Fibroblast of lung (primary cell): ENCODE measurements at places on chromosomes 2 and 18.
A peak's percentile ranks its signal among the peaks of the same experiment; 100 is the strongest.

DNA sequence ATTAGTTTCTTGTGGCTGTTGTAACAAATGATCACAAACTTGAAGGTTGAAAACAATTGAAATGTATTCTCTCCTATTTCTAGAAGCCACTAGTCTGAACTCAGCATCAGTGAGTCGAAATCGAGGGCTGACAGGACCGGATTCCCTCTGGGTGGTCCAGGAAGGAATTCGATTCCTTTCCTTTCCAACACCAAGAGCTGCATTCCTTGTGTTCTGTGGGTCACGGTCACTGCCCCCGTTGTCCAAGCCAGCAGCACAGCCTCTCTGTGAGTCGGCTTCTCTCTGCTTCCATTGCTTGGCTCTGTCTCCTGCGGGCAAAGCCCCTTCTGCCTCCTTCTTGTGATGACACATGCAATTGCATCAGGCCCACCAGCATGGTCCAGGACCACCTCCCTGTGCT, 67.3 kb downstream of the SMIM21 start:
- peak; percentile 23 for DNase-seq

DNA sequence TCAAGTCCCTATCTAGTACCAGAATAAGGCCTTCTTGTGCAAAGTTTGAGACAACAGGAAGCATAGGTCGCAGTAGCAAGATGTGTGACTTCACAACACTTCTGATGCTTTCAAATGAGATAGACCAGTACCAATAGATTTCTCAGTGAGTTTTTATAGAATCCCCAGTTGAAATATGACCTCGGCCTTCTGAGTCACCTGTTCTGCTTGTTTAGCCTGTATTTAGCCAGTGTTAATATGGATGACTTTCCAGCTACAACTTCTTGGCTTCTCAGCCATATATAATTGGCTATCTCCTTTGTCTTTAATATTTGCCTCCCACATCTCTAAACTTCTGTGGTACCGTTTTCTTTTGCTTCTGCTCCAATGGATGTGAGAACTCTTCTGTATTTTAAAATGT, 113.8 kb downstream of the KYNU start:
- DNase-seq: peak; percentile 11

- no peak for DNase-seq
These were observed 2.3 kb downstream of the IMPA2 start for GRCh38 chr18:11983592-11983991.

DNA sequence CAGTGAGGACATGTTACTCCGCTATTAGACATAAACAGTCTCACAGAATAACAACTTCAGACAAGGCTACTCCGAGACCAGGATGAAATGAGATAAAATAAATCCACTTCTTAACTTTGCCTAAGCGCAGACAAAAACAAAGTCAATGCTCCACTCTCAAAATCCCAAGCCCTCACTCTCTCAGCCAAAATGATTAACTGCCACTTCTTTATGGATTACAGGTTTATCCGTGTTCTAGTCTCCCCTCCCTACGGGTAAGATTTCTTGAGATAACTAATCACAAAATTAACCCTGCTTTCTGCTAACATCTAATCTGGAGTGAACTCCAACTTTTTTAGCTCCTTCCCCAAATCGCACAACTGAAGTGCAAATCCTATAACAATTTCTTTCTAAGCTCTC, 1.1 kb upstream of the CRYGC start:
- no peak for DNase-seq

- DNase-seq: no peak
These were observed 319 bp downstream of the ZSCAN30 start for GRCh38 chr18:35289727-35290093.

GRCh38 chr2:48209214-48209885, 303.1 kb upstream of the FBXO11 start:
- peak; percentile 22 for DNase-seq

DNA sequence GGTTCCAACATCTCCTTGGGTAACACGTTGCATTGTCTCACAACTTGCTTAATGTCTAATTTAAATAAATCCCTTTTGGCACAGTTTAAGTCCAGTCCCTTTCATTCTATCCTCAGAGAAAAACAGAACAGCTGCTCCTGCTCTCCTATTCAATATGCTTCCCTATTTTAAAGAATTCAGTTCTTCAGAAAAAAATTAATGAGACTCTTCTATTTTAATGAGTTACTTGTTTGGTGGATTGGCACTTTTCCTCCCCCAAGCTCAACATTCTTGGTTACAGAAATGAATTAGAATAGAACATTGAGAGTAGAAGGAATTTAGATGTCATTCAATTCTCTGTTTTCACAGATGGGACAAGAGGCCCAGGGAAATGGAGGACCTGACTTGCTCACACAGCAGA, 116.9 kb upstream of the ATP8B1 start:
- DNase-seq: no peak

GRCh38 chr18:36078751-36079529, 11.6 kb upstream of the RPRD1A start:
- DNase-seq: peak; percentile 48

GRCh38 chr2:132429351-132429750, 12.7 kb downstream of the GPR39 start:
- no peak for DNase-seq

- no peak for DNase-seq
These were observed 26.0 kb downstream of the SNORC start for GRCh38 chr2:232896111-232896510.

- peak; percentile 22 for DNase-seq
These were observed 36.8 kb downstream of the PARD6G start for GRCh38 chr18:80210312-80211083.

- DNase-seq: no peak
These were observed 171.6 kb upstream of the SATB2 start for GRCh38 chr2:199629301-199629700.

GRCh38 chr2:24045511-24046508, 1.4 kb downstream of the WDCP start:
- no peak for DNase-seq

DNA sequence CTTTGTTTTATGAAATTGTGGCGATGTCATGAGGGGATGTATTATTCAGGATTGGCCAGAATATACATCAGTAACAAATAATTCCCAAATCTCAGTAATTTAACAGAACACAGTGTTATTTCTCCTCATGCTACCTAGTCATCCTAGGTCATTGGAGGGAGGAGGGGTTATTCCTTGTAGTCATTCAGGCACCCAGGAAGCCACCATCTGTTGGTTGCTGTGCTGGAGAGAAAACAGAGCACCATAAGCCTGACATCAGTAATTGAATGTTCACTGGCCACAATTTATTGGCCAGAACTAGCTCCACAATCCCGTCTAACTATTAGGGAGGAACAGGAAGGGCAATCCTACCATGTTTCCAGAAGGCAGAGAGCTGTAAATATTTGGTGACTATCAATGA, 303.5 kb upstream of the CELF4 start:
- no peak for DNase-seq

GRCh38 chr2:215998636-215999035, 14.7 kb downstream of the MREG start:
- DNase-seq: no peak

GRCh38 chr2:10951558-10952414, 40.1 kb downstream of the KCNF1 start:
- no peak for DNase-seq

DNA sequence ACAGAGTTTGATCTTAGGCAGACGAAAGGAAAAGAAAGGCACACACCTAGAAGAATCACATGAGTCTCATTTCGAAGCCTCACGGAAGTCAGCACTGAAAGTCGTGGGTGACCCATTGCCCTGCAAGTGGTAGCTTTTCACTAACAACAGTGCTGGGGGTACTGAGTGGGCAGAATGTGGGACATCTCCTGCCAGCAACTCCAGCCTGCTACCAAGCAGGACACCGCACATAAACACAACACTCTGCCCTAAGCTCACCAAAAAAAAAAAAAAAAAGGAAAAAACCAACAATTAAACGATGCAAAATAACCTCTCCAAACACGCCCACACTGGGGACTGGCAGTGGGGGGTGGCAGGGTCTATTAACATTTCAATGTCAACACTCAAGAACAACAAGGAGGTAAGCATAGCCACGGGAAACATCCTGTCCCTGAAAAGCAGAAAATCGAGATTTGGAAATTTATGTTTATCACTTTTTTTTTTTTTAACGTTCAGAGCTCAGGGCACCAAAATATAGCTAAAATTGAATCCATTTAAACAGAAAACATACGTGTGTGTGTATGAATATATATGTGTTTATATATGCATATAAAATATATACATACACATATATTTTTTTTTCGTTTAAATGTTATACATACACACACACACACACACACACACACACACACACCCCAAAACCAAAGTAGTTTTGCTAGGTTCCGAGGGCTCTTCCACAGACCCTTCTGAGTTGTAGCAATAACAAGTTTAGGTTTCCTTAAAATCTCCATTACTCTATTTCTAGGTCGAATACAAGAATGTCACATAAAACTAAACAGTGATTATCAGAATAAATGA, 2.2 kb downstream of the INO80D start:
- peak; percentile 9 for DNase-seq

GRCh38 chr18:57437766-57438671, 2.8 kb downstream of the ONECUT2 start:
- DNase-seq: peak; percentile 15
